ENCODE measurements at places on chromosomes 3 and 15. TPM values are rescaled to one million over a fixed set of nuclear protein-coding genes. Genes with fewer than 3 reads are reported as not detected.

GRM2 gene
- 0.32 TPM for total RNA-seq

TPRG1 gene
- total RNA-seq = 0.46 TPM

ECE2 gene
- not detected for total RNA-seq

ZDHHC23 gene
- 0.18 TPM for total RNA-seq

C3orf85 gene
- total RNA-seq = not detected

GMNC gene
- 2.2 TPM for total RNA-seq

MYH15 gene
- 0.08 TPM for total RNA-seq

KCNAB1 gene
- 0.21 TPM for total RNA-seq

LRIG1 gene
- 60.8 TPM for total RNA-seq

LRRN1 gene
- 1.2 TPM for total RNA-seq

ZIC1 gene
- total RNA-seq = 89.9 TPM

NOX5 gene
- not detected for total RNA-seq

POPDC2 gene
- 2.4 TPM for total RNA-seq

ANKUB1 gene
- not detected for total RNA-seq

KLHL6 gene
- not detected for total RNA-seq

SERPINI1 gene
- total RNA-seq = 1.3 TPM

ANKRD63 gene
- total RNA-seq = 0.42 TPM

LRTM1 gene
- total RNA-seq = not detected

CIDEC gene
- total RNA-seq = not detected

SCN11A gene
- 0.18 TPM for total RNA-seq

EPHA6 gene
- total RNA-seq = 0.51 TPM

MAP2K1 gene
- 50.7 TPM for total RNA-seq

PRSS50 gene
- not detected for total RNA-seq

NR2E3 gene
- not detected for total RNA-seq

GOLGA6B gene
- not detected for total RNA-seq

FGD5 gene
- not detected for total RNA-seq

CCR4 gene
- total RNA-seq = not detected

FAH gene
- total RNA-seq = 9.5 TPM

Measured in osteocyte (in vitro differentiated cells).